Spleen (tissue), 13 donors: ENCODE measurements at places on chromosomes 6 and 20. TPM values are rescaled to one million over a fixed set of nuclear protein-coding genes. Genes with fewer than 3 reads are reported as not detected.

CUL7 gene
- 13.7 TPM for total RNA-seq

- no peak for DNase-seq
These were observed 105.5 kb downstream of the ASCC3 start for GRCh38 chr6:100775667-100776066.

- no peak for DNase-seq
These were observed 303.0 kb upstream of the GJE1 start for GRCh38 chr6:141829566-141830360.

DNA sequence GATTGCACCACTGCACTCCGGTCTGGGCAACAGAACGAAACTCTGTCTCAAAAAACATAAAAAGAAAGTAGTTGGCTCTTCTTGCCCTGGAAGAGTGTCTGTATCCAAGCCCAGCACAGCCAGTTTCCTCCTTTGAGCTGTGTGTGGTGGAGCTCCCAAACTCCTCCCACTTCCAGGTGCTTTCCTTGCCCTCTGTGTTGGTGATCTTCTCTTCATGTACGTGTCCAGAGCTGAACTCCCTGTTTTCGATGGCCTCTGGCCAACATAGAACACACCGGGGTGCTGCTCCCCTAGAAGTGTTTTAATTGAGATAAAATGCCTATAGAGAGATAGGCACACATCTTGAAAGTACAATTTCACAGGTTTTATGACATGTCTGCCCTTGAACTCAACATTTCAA, 16.7 kb upstream of the SGK2 start:
- no peak for DNase-seq

HLA-DOA gene
- 63.8 TPM for total RNA-seq

GRCh38 chr6:90354961-90355360, 58.3 kb upstream of the BACH2 start:
- DNase-seq = no peak

DNA sequence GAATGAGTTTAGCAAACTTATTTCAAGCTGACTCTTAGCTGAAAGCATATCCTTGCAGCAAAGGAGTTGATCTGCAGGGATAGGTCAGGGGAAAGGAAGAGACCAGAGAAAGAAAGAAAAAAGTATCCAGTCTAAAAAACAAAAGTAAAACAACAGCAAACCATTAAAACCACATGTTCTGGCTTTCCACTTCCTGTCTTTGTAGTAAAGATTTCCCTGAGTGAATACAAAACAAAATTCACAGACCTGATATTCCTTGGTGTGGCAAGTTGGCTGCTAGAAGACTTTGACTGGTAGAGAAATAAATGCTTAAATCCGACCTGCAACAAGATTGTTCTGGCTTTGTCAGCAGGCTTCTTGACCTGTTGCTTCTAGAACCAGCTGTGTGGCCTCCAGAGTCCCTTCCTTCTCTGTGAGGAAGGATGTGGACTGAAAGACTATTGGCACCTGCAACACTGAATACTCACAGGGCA, 23.4 kb upstream of the MCM3 start:
- no peak for DNase-seq

DNA sequence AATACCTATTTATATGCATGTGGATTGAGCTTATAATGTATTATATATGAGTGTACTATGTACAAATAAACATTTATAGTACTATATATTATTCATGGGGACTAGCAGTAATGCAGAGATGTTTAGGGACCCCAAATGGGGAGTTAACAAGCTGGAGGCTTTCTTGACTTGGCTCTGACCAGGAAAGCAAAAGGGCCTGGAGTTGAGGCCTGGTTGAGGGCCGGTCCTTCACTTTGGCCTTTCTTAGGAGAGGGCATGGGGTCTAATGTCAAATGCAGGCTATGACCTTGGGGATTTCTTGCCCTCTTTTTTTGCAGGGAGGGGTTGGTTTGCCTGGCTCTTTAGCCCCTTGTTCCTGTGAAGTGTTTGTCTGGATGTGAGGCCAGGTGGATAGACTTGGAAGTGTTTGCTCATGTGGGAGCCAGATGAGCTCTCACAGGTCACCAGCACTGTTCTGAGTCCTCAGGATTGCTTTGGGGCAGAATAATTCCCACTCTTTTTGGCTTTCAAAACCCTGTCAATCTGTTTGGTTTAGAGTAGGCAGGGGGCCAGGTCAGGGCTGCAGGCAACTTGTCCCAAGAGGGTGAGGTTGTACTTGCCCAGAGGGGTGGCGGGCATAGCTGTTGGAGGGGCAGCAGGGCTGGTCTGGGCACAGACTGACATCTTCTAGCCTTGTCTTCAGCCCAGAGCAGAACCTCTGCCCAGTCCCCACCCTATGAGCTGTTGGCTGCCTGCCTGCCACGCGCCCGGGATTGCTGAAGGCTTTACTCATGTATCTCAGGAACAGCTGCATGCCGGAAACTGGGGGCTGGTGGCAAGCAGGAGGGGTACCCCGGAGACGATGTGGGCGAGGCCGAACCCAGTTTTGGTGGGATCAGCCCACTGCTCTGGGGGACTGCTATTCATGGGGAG, 14.6 kb downstream of the TJAP1 start:
- DNase-seq = no peak

GRCh38 chr6:119226089-119226488, 123.5 kb downstream of the MAN1A1 start:
- no peak for DNase-seq

DNA sequence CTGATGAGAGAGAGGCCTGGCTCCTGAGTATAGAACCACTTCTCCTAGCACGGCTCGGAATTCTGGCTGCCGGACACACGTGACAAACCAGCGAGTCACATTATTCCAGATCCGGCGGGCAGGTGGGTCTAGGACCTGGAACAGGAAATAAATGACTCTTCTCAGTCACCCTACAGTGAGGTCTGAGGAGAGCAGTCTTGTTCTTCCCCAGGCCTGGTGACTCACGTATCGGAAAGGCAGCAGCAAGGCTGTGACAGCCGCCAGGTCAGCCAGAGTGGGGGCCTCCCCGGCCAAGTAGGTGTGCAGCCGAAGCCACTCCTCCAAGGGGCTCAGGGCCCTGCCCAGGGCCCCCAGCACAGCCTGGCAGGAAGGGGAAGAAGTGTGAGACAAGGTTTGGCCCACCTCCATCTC, 2.8 kb downstream of the VARS1 start:
- no peak for DNase-seq

GRCh38 chr6:40832691-40833090, 206.3 kb downstream of the UNC5CL start:
- no peak for DNase-seq

GRCh38 chr6:43723737-43724295, 36.2 kb upstream of the MRPS18A start:
- DNase-seq = peak; percentile 87

GRCh38 chr6:53630533-53631226, 34.9 kb downstream of the KLHL31 start:
- no peak for DNase-seq

OVOL2 gene
- total RNA-seq = not detected

GRCh38 chr20:62736026-62736406, 27.4 kb downstream of the NTSR1 start:
- no peak for DNase-seq

GRCh38 chr6:116371120-116371917, 572 bp downstream of the DSE start:
- DNase-seq = peak; percentile 91

DCDC2 gene
- total RNA-seq = not detected

GRCh38 chr20:2108987-2109386, 7.4 kb downstream of the STK35 start:
- DNase-seq = no peak
